ENCODE measurements at places on chromosomes 7 and 10.

- DNase-seq: no peak
These were observed 331.9 kb upstream of the NUPR2 start for GRCh38 chr7:56447864-56448693.

DNA sequence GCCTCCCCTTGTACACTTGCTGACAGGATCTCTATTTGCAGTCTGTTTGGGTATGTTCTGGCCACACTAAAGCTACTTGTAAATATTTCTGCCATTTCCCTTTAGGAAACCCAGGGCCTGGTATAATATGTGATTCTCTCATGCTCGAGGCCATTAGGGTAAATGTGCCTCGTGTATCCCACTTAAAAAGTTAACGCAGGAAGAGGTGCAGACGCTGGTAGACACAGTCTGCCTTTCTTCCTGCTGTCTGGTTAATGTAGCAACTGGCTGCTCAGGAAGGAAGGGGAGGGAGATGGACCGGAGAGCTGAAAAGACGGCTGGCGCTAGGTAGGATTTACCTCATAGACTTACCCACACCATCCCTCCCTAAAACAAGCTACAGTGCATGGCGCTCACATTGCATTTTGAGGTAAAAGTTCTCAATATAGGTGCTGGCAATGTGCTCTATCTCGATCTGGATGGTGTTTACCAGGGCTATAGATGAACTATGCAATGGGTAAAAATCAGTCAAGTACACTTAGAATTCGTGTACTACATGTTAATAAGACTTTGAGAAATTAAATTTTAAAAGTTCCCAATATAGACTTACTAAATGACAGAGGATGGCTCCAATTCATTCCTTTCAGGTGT is 125.9 kb downstream of the JAZF1 start:
- DNase-seq: no peak

GRCh38 chr10:76043261-76043660 is 611.8 kb downstream of the LRMDA start:
- DNase-seq: no peak

DNA sequence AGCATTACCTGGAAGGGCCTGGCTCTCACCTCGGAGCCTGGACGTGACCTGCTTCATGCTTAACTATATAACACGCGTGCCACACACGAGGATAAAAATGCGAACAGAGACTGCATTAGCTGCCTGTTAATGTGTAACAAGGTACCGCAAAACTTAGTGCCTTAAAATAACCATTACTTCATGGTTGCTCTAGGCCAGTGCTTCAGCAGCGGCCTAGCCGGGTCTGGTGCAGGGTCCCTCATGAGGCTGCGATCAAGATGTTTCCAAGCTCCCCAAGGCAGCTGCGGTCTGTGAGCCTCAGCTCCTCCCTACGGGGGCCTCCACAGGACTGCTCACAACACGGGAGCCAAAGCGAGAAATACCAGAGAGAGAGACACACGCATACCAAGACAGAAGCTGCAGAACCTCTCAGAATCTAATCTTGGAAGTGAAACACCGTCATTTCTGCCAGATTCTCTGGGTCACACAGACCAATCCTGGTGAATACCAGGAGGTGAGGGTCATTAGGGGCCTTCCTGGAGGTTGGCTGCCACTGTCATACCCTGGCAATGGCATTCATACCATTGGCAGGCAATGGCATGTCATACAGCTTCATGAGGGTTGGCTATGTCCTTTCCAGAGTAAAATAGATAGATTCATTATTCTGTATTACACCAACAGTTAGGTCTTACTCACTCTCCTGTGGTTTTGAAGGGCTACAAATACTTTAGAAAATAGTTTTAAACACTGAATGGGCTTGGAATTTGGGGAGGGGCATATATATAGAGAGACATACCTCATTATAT is 94.5 kb downstream of the HIPK2 start:
- DNase-seq: no peak

DNA sequence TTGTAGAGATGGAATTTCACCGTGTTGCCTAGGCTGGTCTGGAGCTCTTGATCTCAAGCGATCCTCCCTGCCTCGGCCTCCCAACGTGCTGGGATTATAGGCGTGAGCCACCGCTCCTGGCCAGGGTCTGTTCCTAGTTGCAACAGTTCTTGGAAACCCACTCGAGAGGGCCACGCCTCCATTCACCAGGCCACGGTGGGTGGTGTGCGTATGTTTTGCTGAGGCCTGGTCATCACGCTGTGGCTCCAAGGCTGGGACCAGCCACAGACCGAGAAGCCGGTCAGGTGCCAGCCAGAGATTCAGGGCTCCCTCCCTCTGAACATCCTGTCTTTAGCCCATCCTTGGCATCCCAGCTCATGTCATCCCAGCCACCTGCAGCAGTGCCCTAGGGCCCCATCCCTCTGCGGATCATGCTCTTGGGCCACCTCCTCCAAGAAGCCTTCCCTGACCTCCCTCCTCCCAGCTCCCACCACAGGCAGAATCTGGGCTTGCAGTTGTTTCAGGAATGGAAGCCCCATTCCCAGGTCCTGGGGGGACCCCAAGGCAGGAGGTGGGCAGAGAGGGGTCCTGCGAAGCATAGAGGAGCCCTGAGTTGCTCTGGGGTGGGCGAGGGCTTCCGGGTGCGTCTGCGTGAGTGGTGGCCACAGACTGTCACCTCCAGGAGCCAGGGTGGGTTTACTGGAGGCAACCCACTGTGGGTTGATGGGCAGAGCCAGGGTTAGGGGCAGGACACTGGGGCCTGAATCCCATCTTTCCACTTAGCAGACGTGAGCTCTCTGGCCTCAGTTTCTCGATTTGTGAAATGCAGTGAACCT is 5.2 kb downstream of the LAT2 start:
- DNase-seq: no peak

GRCh38 chr7:158324397-158325360 is 262.9 kb downstream of the PTPRN2 start:
- no peak for DNase-seq

DNA sequence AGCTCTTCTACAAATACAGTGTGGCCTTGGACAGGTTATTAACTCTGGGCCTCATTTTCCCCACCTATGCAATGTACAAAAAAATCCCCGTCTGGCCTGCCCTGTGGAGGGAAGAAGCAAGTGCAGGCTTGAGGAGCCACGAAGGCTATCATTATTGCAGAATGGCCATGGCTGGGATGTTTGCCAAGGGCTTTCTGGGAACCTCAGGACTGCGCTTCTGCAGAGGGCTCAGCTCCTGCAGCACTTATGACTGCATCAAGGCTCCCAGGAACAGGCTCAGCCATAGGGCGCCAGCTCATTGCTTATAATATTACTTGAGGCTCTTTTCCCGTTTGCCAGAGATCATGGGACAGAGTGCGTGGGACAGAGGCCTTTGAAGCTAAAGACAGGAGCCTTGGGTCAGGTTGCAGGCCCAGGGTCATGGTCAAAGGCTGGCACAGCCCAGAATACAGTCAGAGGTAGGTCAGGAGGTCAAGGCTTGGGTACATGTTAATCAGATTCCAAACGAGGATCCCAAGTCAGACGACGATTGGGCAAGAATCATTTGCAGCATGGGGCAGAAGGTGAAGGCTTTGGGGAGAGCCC is 20.6 kb upstream of the C10orf105 start:
- no peak for DNase-seq

DNA sequence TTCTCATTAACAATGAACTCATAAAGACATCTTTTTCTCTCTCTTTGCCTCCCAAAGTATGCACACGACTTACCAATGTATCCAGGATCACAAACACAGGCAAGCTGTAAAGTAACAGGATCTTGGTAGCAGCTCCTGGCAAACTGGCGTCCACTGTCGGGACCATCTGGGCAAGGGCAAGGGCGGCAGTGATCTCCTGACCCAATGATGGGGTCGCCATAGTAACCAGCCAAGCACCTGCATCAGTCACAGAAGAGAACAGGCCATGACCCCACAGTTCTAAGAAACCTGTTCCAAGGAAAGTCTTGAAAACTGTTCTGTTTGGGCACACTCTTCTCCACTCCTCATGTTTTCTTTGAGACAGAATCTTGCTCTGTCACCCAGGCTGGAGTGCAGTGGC is 47.6 kb downstream of the LAMB1 start:
- DNase-seq: no peak

GRCh38 chr7:152476551-152476950 is 40.7 kb upstream of the KMT2C start:
- DNase-seq: no peak

DNA sequence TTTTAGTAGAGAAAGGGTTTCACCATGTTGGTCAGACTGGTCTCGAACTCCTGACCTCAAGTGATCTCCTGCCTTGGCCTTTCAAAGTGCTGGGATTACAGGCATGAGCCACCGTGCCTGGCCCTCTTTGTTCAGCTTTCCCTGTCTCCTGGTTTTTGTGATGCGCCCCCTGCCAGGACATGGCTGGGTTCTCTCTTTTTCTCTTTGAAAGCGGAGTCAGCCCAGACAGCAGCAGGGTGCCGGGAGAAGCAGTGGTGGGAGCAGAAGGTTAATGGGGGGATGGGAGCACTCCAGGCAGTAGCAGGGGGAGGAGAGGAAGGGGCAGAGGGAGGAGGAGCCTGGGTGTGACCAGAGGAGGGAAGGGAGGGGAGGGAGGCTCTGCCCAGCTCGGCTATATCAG is 1.8 kb downstream of the MUC3A start:
- no peak for DNase-seq

DNA sequence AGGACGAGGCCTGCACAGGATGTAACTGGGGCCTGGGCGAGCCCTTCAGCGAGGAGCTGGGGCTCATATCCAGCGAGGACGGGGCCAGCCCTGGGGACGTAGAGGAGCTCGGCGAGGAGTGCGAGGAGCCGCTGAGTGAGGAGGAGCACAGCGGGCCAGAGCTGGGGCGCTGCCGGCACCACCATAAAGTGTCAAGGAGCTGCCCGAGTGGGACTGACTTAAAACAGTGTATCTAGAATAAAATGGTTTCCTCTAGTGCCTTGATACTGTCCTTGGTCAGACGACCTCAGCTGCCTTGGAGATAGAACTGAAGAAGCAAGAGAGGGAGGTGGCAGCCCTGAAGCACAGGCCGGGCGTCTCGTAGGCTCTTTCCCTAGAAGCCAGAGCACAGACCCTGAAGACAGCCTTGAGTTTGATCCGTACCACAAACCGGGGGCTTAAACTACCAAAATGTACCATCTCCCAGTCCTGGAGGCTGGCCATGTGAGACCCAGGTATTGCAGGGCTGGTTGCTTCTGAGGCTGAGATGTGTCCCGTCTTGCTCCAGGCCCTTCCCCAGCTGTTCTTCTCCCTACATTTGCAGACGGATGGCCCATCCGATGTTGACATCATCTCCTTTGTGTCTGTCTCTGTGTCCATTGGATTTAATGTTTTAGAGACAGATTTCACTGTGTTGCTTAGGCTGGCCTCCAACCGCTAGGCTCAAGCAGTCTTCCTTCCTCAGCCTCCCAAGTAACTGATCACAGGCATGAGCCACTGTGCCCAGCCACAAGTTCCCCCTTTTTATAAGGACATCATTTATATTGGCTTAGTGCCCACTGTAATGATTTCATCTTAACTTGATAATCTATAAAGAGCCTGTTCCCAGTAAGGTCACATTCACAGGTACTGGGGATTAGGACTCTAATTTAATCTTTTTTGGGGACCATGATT is 35.8 kb downstream of the DNAJB6 start:
- DNase-seq: no peak

DNA sequence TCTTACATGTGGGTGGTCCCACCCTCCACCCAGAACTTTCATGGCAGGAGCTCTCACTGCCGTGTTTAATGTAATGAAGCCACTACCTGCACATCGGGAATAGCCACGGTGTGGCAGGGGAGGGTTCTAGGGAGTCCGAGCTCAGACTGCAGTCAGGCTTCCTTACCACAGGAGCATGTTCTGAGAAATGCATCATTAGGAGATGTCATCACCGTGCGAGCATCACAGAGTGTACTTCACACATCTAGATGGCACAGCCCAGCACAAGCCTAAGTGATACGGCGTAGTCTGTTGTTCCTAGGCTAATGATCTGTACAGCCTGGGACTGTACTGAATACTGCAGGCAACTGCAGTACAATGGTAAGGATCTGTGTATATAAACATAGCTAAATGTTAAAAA is 153.0 kb upstream of the LANCL2 start:
- DNase-seq: no peak

- DNase-seq: no peak
These were observed 14.0 kb downstream of the RBP3 start for GRCh38 chr10:47362199-47362598.
